ENCODE measurements at places on chromosomes 1 and 21.

GRCh38 chr21:32666258-32666657, 54.1 kb upstream of the CFAP298 start:
- no peak for DNase-seq

GRCh38 chr1:180930687-180931086, 18.0 kb downstream of the KIAA1614 start:
- DNase-seq: no peak

- DNase-seq: no peak
Measured at GRCh38 chr1:233659495-233659894, 45.6 kb downstream of the KCNK1 start.

GRCh38 chr1:230074270-230074669, 7.2 kb downstream of the GALNT2 start:
- no peak for DNase-seq

GRCh38 chr1:7387053-7387927, 383.8 kb upstream of the VAMP3 start:
- peak; percentile 20 for DNase-seq
